Uterus (tissue), 4 donors: ENCODE measurements at places on chromosomes 2 and 18. TPM values are rescaled to one million over a fixed set of nuclear protein-coding genes. Genes with fewer than 3 reads are reported as not detected.

GRCh38 chr2:44707945-44708660, 233.4 kb upstream of the SIX3 start:
- no peak for DNase-seq

The IL1R1 gene
- total RNA-seq, result 94.5 TPM

The MRPL44 gene
- 16.0 TPM for total RNA-seq

GRCh38 chr2:1677821-1678165, 66.5 kb downstream of the PXDN start:
- no peak for DNase-seq

The LYG2 gene
- total RNA-seq, result not detected

The NPHP1 gene
- total RNA-seq, result 24.7 TPM

DNA sequence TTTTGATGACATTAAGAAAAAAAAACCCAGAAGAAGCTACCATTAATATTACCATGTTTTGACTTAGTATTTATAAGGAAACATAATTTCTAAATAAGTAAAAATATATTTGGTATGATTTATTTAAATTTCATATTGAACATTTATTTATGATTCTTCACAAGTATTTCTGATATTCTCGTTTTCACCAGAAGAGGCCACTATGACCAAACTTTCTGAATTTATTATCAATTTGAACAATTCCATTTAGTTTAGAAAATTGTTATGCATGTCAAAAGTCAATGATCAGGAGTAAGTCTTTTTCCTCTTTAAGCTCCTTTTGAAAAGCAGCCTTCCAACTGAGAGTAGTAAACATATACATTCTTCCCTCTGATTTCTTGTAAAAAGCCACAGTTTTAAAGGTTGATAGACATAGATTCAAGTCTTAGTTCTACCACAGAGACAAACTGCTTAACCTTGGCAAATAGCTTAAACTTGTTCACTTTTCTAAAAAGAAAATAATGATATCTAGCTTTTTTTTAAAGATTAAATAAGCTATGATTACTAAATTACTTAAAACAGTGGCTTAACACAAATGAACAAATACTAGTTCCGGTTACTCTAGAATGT, 329.9 kb downstream of the TRIB2 start:
- no peak for DNase-seq

DNA sequence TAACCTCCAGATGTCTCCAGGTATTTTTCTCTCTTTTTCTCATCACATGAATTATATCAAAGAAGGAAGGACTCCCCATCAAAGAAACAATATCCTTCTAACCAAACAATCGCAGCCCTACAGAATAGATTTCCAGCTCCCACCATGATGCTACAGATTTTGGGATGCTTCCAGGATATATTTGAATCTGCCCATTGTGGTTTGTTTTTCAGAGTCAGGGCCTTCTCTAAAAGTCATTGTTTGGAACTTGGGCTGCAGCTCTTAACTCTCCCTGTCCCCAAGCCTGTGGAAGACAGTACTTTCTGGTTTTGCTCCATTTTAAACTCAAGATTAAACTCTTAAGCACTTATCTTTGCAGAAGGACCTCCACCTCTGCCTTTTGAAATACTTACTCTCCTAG, 223.2 kb downstream of the PMAIP1 start:
- DNase-seq, result no peak

DNA sequence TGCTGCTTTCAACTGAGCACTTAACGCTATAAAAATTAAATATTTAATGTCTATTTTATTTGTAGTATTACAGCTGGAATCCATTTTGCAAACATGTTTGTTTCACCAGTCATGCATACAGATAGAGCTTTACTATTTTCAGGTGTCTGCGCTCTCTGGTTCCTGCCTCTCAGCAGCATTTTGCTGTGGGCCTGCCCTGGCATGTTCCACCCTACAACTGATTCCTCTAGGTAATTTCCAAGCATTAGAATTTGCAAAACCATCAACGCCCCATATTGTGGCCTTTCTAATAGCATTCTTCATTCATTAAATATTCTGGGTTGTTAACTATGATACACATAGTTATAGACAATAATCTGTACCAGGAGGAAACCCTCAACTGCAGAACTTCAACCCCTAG, 266.4 kb upstream of the DLGAP1 start:
- no peak for DNase-seq

- no peak for DNase-seq
Measured at GRCh38 chr2:114609203-114609602, 166.8 kb downstream of the DPP10 start.

The CROCC2 gene
- total RNA-seq, result 0.79 TPM

DNA sequence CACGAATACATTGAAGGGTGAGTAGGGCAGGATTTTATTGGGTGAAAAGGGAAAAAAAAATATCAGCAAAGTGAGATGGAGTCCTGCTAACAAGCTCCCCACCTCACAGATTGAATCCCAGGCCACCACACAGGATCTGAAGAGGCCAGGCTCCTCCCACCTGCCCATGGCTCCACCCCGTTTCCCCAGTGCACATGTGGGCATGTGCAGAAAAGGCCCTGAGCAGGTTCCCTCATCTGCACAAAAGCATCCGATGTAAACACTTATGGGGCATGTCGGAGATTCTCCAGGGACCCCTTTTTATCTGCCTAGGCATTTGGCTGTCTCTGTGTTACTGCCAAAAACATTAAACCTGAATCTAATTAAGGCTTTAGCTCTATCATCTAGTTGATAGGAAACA, 35.2 kb downstream of the SKA1 start:
- DNase-seq, result no peak

DNA sequence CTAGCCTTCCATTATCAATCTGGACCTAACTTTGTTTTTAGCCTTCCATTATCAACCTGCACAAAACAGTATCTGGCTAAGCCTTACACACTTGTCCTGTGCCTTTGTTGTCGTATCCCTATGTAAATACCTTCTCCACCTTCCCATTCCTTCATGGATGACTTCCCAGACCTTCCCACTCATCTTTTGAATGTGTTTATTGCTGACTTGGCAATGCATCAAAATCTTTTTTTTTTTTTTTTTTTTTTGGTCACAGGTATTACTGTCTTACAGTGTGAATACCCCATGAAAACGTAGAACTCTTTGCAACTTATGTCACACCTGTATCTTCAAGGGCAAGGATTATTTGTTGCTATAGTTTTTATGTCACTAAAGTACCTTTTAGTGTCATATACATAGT, 25.7 kb downstream of the RPE start:
- DNase-seq, result no peak

DNA sequence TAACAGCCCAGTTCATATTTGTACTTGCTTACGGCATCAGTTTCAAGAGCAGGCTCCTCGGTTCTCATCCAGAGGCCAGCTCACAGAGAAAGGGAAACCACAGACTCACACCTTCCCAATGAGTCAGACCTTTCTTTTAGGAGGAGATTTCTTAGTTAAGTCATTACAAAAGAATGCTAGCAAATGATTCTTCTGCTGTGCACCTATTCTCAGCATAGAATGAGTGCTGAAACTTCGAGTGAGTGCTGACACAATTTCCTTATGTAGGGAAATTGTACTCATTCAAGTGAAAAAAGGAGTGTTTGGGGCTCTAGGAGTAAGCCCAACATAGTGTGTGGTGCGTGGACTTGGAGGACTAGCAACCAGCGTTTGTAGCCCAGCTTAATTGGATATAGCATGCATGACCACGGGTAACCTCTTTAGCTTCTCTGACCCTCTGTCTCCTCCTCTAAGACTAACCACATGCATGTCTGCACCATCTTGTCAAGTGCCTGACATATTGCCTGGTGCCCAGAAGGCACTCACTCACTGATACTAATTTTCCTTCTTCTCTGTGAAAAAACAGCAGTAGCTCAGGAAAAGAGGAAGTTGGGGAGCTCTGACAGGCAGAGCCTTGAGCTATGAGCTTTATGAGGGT, 87.0 kb downstream of the ALPK2 start:
- no peak for DNase-seq

The ATF2 gene
- total RNA-seq, result 83.8 TPM

- DNase-seq, result peak; percentile 96
Measured at GRCh38 chr2:177264693-177265587, at the start of gene NFE2L2. TSS of gene NFE2L2 (minus strand) at chr2:177264727. CDS start at chr2:177264576, 151 bp downstream.

DNA sequence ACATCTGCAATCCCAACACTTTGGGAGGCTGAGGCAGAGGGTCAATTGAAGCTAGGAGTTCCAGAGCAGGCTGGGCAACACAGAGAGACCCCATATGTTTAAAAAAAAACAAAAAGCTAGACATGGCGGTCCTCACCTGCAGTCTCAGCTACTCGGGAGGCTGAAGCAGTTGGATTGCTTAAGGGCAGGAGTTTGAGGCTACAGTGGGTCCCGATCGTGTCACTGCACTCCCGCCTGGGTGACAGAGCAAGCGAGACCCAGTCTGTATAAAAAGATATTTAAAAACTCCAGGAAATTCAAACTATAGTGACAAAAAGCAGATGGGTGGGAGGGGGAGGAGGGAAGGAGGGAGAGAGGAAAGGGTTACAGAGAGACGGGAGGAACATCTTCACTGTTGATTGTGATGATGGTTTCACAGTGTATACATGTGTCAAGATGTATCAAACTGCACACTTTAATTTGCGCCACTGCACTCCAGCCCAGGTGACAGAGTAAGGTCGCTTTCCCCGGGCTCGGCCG, 942 bp upstream of the ZNF236 start:
- DNase-seq, result no peak

- DNase-seq, result no peak
Measured at GRCh38 chr2:64861452-64862397, 127.5 kb upstream of the SLC1A4 start.

The ATP8B1 gene
- total RNA-seq, result 22.6 TPM

DNA sequence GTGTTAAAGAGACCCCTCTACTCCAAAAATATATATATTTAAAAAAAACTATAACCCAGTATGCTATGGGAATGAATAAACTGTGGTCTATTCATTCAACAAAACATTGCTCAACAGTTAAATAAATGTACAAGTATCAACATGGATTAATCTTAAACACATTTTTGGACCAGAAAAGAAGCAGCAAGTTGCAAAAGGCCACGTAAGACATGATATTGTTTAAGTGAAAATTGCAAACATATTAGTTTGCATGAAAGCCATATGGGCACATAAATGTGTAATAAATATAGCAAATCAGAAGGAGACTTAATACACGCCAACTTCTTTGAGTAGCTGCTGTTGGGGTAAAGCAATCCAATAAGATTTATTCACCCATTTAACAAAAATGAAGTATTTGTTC, 321.5 kb downstream of the FBXO15 start:
- no peak for DNase-seq

DNA sequence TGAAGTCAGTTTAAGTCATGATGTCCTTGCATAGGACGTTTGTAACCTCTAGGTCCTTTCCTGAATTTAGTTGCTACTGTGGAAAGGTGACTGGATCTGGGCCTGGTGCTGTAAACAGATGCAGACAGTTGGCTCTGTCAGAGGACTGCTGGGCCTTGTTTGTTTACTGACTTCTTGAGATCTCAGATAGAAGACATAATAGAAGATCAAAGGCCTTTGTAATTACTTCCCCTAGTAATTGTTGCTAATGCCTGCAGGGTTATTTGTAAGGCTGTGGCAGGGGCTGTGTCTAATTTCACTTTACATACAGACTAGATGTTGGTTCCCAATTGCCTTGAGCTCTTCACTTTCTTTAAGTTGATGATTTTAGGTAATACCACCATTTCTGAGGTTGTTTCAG, 42.5 kb downstream of the LYPD6B start:
- no peak for DNase-seq

GRCh38 chr2:159933040-159933726, 129.2 kb downstream of the PLA2R1 start:
- no peak for DNase-seq

GRCh38 chr2:68861330-68861729, 9.9 kb downstream of the BMP10 start:
- DNase-seq, result no peak
